ENCODE measurements at places on chromosomes 5 and 9. TPM values are rescaled to one million over a fixed set of nuclear protein-coding genes. Genes with fewer than 3 reads are reported as not detected.
A peak's percentile ranks its signal among the peaks of the same experiment; 100 is the strongest.

Gene SLC34A3
- not detected for total RNA-seq

Gene MARCHF11
- total RNA-seq, result not detected

Gene SNX2
- total RNA-seq, result 504 TPM

Gene CHSY3
- total RNA-seq, result not detected

Gene SPATA31C1
- not detected for total RNA-seq

Gene PIP5KL1
- total RNA-seq, result not detected

Gene PCDHGA7
- 4.2 TPM for total RNA-seq

Gene DDX4
- not detected for total RNA-seq

Gene MARCHF6
- total RNA-seq, result 58.2 TPM

Gene ANKRD34B
- total RNA-seq, result not detected

Gene IL5
- not detected for total RNA-seq

Gene C6
- not detected for total RNA-seq

Gene HIGD2A
- total RNA-seq, result 47.2 TPM

Gene PARP8
- total RNA-seq, result 31.7 TPM

Gene RHOBTB3
- total RNA-seq, result 240 TPM

DNA sequence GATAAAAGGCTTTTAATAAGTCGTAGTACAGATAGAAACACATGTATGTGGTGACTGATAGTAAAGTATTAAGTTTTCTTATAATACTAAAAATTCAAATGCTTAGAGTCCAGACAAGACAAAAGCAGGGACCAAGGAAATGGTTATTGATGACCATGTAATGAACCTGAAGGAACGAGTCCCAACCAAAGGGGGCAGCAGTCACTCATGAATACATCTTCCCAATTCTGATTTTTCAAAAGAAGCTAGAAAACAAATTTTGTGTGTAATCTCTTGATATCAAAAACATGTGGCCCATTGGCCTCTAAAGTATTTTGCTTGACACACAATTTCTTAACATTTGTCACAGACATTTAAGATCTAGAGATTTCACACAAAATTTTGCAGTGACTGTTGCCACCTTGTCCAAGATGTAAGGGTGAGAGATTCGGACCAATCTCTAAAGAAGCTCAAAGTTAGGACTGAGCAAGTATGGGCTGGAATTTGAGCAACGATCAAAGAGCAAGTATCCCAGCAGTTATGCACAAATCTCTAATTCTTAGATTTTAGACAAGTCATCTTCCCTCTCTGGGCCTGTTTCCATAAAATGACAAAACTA, 66.8 kb downstream of the ARL15 start:
- DNase-seq, result no peak

DNA sequence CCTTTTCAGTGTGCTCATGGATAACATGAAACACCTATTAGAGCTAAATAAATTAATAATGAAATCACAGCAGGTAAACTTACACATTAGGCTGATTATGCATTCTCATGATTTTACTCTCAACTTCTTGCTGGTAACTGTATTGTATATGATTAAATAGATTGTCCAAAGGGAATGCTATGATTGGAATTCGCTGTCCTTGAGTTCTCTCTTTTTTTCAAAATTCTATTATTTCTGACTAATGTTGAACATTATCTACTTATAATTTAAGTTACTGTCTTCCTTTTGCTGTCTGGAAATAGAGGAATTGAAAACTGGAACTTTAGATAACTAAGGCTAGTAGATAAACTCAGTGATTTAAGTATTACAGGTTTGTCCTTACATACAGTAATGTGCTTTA, 13.1 kb downstream of the CENPH start:
- DNase-seq, result no peak

DNA sequence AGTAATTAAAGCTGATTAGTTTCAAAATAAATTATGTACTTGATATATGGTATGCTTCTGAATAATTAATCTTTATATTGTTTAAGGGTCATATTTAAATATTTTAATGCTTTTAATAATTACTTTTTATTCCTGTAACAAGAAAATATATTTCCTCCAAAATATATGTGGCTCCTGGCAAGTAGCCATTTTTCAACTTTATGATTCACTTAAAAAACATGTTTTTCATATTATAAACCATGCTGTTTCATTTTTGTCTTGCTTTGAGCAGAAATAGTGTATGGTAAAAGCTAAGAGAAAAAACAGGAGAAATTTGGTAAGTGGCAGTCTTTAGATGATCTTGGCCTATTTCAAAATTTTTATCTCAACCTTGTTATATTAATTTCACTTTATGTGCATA, 14.6 kb downstream of the SPATA9 start:
- DNase-seq, result no peak

DNA sequence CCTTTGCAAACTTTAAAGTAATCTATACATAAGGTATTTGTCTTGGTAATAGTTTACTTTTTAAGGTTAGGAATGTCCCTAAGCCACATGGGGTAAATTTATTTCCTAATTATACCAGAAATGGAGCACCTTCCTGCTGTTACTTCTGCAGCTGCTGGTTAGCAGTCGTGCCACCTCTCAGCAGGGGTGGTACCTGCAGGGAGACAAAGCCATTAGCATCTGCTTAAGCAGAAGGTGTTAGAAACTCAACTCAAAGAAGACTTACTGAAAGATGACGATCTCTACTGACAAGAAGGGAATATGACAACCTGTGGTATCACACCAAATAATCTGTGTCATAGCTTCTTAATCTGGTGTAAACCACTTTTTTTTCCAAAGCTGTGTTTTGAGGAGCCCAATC, 173.7 kb downstream of the BRINP1 start:
- DNase-seq, result no peak

DNA sequence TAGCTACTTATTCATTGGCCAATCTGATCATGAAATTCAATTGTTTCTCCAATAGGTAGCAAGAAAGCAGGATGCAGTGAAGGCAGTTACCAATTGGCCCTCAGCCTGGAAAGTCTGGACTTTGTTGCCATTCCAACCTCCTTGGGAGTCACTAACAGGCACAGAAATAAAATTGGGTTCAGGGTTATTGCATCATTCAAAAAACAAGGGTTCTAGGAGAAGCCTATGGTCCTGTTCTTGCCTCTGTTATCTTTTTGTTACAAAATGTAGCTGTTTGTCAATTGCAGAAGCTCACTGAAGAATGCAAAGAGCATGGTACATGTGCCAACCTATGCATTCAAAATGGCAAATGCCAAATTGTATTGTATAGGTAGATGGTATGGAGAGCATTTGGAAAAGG, 51.0 kb upstream of the CCNG1 start:
- DNase-seq, result no peak

- peak; percentile 57 for DNase-seq
Measured at GRCh38 chr5:123549256-123549904, 37.4 kb downstream of the CSNK1G3 start.

GRCh38 chr9:91024841-91025240, 223.2 kb downstream of the SYK start:
- DNase-seq, result no peak

DNA sequence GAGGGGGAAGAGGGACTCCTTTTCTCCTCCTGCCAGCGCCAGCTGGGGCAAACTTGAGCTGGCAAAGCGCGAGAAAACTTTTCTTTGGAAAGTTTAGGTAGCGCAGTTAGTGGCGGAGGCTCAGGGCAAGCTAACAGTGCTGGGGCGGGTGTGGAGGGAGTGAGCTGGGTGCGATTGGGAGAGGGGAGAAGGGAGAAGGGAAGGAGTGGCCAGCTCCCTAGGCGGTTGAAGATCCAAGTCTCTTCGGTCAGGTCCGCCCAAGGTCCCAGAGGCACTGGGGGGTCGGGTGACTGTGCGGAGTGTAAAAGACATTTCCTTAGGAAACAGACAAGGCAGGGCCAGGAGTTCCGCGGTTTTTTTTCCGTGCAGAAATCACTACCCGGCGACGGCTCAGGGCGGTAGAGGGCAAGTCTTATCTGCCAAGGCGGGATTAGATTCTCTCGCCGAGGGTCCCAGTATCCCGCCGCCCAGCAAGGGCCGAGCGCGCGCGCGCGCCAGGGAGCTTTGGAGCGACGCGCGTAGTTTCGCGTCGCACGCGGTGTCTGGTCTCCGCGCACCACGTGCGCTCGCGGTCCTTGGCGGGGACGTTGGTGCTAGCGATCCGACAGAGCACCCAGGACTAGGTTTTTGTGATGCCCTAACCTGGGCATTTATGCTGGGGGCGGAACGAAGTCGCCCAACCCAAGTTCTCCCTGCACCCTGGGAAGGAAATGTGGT, 33.6 kb upstream of the NFIB start:
- DNase-seq, result peak; percentile 77

DNA sequence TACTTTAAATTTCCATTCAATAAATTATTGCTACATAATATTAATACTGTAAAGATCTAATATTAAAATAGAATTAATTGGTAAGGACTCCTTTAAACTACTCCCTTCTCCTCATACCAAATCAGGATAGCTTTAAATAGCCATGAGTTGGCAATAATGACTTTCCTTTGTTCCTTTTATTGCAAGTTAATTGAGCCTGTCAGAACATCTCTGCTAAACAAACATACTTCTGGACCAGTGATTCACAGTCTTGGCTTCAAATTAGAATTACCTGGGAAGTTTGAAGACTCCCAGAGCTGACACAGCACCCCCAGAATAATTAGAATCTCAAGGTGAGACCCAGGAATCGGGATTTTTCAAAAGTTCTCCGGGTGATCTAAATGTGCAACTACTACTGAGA, 18.7 kb downstream of the C5orf58 start:
- no peak for DNase-seq

- peak; percentile 84 for DNase-seq
Measured at GRCh38 chr9:87324613-87325194, 173.0 kb upstream of the DAPK1 start.

DNA sequence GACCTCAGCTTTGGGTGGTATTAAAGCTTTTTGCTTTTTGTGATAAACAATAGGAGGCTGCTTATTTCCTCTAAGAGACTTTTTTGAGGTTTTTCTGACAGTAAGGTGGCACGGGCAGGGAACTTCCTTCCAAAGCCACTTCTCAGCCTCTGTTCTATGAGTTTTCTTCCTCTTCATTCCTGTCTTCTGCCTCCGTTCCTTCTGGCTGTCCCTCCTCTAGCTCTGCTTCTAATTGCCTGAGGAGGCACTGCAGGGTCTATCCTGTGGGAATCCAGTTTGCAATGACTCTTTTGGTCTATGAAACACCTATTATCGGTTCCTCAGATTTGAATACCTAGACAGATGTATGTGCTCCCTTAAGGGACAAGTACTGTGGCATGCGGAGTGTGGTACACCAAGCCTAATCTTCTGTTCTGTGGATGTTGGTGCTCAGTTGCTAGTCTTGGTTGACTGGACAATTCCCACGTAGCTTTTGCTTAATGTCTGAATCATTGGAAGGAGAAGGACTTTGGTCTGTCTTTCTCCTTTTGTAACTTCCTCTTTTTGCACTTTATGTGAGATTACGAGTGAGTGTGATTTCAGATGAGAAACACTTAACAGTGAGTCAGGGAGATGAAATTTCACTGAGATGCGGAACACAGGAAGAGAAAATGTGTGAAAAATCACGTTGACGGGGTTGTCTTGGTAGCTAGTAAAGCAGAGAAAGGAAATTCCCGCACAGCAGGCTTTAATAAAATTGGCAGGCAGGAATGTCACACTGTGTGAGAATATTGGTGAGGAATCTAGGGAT, 305.2 kb downstream of the EFNA5 start:
- DNase-seq, result peak; percentile 9

DNA sequence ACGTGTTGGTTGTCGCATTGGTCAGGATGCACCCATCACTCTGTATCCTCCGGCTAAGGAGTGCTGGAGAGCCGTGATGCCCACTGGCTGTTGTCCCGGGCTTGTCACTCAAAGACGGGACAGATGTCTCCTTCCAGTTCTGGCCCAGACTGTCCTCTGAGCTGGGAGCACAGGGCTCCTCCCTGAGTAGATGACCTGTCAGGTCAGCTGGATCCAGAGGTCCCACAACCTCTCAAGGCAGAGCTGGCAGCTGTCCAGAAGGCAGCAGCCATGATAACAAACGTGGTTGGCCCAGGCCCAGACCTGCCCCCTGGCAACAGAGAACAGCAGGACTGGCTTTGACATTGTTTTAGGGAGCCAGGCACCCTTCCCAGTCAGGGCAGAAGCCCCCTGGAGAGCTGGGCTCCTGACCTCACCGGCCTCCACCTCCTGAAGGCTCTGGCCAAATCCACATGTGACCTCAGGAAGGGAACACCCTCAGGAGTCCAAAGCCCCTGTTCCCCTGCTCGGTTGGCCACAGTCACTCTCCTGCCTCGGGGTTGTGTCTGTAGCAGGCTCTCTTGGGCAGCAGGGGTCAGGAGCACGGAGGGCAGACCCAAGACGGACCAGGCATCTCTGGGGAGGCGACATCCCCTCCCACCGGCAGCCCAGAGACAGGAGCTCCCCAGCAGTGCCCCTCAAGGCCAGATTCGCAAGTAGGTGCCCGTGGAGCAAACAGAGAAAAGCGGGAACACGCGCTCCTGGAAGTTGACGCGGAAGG, 10.3 kb downstream of the TRIM7 start:
- DNase-seq, result no peak

DNA sequence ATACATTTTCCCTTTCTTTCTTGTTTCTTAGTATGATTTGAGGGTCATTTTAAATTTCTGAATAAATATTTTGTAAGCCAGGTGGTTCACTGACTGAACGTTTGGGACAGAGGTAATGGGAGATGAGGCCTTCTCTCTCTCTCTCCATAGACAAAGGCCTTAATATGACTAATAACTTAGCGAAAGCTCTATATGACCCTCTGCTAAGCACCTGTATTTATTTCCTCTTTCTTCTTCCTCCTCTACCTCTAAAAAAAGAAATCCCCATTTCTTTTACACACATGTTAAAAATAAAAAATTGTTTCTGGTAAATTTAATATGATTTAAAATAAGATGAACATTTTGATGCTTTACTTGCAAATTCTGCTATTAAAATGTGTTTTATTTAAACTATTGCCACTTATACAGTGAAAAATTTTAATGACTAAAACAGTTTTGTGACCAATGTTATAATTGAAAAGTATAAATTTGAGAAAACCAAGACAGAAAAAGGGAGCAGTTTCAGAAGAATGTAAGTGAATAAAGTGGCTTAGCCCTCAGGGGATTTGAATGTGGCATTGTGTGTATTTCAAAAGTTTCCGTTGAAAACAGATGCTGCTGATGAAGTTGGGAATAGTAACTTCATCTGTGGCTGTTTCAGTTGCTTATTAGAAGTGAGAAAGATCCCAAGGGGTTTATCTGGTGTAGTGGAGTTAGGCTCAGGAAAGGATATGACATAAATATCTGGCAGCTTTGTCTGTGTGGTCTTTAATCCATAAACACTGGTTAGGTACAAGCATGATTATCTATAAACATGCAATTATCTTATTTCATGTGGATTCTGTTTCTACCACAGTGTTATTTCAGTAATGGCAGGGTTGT, 128.6 kb upstream of the GRHPR start:
- DNase-seq, result peak; percentile 36

DNA sequence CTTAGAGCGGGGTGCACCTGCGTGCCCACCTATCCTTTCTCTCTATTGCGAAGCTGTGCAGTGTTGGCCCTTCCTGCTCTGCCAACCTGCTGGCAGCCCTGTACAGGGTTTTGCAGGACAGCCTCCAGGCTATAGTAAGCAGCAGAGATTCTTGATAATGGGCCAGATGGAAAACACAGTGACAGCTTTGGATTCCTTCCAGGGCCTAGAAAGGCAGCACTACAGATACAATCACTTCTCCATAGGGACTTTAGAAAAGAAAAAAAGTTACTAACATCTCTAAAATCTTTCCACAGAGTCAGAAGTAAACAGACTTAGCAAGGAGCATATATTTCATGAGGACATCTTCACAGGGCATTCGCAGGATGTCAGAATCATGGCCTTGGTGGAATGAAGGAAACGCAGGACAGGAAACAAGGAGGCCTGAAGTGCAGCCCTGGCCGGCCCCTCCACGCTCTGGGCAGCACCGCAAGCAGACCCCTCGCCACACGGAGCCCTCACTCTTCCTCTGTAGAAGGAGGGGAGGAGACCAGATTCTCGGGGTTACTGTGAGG, 172.1 kb upstream of the GAS1 start:
- peak; percentile 74 for DNase-seq

- no peak for DNase-seq
Measured at GRCh38 chr5:113235884-113236283, 198.9 kb downstream of the TSSK1B start.

Data from stomach (tissue), 19 donors.